Dorsolateral prefrontal cortex (tissue), 122 donors: ENCODE measurements at places on chromosomes 1 and 21. TPM values are rescaled to one million over a fixed set of nuclear protein-coding genes. Genes with fewer than 3 reads are reported as not detected.

The BEST4 gene
- total RNA-seq = 0.59 TPM

The OR2L8 gene
- total RNA-seq = 5.1 TPM

The CRYZ gene
- 17.6 TPM for total RNA-seq

The PPIE gene
- total RNA-seq = 44.5 TPM

The NOS1AP gene
- 63.2 TPM for total RNA-seq

The CNIH4 gene
- 32.3 TPM for total RNA-seq

The ZNF648 gene
- total RNA-seq = 0.38 TPM

The MYBPHL gene
- 10.0 TPM for total RNA-seq

The TFAP2E gene
- total RNA-seq = 6.9 TPM

The NBPF10 gene
- 2.4 TPM for total RNA-seq

The VASH2 gene
- 3.6 TPM for total RNA-seq

The ATAD3C gene
- 2.7 TPM for total RNA-seq

The TCHH gene
- 0.25 TPM for total RNA-seq

The CR1L gene
- not detected for total RNA-seq

The PLA2G2A gene
- not detected for total RNA-seq

The TMPRSS15 gene
- not detected for total RNA-seq

The LCE1F gene
- not detected for total RNA-seq

The MYOG gene
- not detected for total RNA-seq

The PDE9A gene
- total RNA-seq = 9.0 TPM

The MACO1 gene
- total RNA-seq = 28.4 TPM
